NCI-H1048 (cell line): ENCODE measurements at places on chromosomes 7 and 10.

- DNase-seq = no peak
Observed at GRCh38 chr7:124992851-124993562, 63.4 kb upstream of the POT1 start.

GRCh38 chr10:112634096-112634830 lies 187.2 kb downstream of the VTI1A start:
- no peak for DNase-seq

DNA sequence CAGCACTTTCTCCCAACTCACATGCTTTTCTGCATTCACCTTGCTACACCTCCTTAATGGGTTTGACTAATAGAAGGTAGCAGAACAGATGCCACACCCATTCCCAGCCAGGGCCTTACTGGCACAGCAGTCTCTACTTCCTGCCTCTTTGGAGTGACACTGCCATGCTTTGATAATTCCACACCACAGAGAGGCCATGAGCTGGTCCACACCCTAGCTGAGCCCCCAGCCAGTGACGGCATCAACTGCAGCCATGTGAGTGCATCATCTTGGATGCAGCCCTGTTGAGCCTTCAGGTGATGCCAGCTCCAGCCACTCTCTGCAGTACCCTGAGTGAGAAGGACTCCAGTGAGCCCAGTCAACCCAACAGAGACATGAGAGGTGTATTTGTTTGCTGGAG lies 27.5 kb upstream of the EZH2 start:
- DNase-seq = no peak

DNA sequence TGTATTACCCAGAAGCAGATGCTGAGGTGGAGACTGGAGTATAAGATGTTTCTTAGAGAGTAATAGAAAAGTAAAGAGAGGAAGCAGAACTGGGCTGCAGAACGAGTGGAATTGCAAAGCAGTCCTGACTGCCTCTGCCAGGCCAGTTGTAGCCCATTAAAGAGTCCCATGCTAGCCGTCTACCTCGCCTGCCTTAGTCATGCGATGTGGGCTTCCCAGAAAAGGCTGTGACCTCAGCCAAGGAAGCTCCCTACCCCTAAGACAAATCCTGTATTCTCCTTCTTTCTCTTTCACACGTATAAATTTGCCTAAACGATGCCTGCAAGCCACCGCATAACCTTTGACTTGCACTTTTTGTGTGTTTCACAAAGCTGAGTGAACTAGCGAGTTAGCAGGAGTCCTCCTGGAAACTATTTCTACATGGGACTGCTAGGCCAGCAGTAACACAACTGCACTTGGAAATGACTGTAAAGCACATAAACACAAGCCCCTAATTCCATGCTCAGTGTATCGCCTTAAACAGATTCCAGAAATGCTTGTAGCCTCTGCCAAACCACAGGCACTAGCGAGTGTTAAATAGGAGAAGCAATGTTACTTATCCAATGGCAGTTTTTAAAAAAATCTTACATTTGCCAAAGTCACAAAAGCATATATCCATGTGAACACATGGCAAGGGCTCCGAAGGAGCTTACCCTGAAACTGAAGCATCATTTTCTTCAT lies 47.4 kb upstream of the GNAI1 start:
- no peak for DNase-seq

- DNase-seq = no peak
Observed at GRCh38 chr10:103960103-103960502, 6.8 kb upstream of the SLK start.
